NCI-H187 (cell line): ENCODE measurements at places on chromosomes 12 and 14.

GRCh38 chr12:132700212-132700822 lies 10.3 kb upstream of the PGAM5 start:
- DNase-seq = no peak

- peak; percentile 96 for DNase-seq
These were observed 117.9 kb upstream of the TMPO start for GRCh38 chr12:98397323-98398105.

GRCh38 chr14:103110681-103111231 lies 12.5 kb upstream of the TNFAIP2 start:
- no peak for DNase-seq

DNA sequence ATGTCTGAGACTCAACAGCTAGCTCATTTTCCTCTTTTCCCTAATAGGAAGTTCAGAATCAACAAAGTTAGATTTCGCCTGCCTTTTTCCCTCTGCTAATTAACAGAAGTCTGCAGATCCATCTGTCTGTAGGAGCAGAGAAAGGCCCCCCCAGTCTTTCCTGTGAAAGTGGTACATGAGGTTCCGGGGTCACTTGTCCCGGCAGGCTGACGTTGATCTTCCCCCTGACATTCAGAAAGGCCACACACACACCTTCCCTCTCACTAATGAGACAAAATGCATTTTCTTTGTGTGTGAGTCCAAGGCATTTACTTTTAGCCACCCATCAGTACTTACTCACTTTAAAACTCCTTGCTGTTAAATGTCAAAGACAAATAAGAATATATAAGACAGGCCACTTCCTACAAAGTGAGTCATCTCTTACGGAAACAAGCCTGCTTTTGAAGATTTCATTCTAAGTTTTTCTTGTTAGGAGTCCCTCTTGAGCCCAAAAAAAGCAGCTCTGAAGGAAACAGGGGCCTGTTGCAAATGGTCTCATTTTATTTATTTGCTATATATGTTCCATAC lies 138.7 kb downstream of the TTC7B start:
- no peak for DNase-seq

DNA sequence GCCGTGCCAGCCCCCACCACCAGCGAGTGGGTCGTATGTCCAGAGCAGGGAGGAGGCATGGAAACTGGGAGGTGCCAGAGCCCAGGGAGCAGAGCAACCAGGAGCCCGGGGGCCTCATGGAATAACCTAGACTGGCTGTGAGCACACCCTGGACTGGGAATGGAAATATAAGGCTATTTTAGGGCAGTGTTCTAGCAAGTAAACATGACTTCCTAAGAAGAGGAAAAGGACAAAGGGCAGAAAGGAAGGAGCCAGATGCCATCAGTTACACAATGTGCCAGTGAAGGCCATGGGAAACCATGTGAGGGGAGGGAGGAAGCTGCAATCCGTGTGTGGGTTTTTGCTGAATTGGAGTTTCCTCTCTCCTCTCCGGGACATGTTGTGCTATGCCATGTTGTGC lies 18.7 kb upstream of the CPM start:
- DNase-seq = no peak

DNA sequence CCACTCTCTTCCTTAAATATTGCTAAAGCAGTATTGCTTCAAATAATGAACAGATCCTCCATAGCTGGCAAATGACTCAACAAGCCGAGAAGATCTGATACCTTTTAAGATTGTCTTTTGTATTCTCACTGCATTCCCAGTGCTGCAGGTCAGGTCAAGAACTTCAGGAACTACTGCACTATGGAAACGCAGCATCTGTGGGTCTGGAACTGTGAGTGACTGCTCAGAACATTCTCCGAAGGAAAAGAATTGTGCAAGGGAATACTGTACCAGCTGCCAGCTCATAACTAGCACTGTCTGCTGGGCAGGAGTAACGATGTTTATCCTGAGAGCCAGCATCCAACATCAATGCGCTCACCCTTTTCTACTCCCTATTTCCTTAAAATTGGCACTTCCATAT lies 348.0 kb upstream of the SOX5 start:
- no peak for DNase-seq

DNA sequence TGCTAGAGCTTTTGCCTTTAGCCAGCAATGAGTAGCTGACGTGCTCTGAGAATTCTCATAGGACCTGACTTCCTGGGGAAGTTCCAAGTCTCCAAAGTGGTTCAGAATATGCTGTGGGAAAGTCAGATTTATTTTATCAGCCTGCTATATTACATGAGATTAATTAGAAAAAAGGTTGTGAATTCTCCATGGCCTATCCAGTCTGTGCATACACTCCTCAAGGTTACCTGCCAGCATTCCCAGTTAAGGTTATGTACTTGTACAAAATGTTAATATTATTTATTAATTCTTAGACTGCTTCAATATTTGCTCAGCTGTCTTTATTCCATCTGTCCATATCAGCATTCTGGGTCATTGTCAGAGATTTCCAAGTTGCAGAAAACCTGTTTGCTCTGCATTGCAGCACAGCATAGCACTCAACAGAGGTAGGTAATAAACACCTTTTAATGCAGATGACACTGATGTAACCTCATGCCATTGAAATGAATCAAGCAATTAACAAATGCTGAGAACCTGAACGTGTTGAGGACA lies 2.7 kb upstream of the SEL1L start:
- DNase-seq = no peak

GRCh38 chr12:14913381-14913781 lies 25.0 kb downstream of the ERP27 start:
- DNase-seq = peak; percentile 44

- no peak for DNase-seq
These were observed 8.5 kb downstream of the VASH1 start for GRCh38 chr14:76769636-76770292.

GRCh38 chr12:104712477-104712876 lies 245.6 kb downstream of the SLC41A2 start:
- no peak for DNase-seq

GRCh38 chr14:68607867-68608573 lies 184.8 kb downstream of the ZFP36L1 start:
- DNase-seq = no peak

DNA sequence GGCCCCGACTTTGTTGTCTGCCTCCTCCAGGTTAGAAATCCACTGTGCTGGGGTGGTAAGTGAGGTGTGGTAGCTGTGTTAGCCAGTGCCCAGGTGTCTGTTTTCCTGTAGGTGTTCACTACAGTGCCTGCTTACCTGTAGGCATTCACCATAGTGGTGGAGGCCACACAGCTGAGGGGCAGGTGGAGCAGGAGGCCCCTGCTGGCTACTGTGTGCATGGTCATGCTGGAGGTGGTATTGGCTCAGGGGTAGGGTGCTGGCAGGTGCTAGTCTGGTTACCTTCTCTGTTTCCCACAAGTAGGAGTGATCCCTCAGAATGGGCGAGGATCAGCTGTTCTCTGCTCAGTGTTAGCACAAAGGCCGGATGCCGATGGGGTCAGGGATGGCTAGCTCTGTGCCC lies 217.3 kb downstream of the SYT10 start:
- DNase-seq = no peak

- no peak for DNase-seq
These were observed 16.3 kb downstream of the MAP4K5 start for GRCh38 chr14:50516091-50516490.

- DNase-seq = no peak
These were observed 136.5 kb upstream of the MYL2 start for GRCh38 chr12:111056618-111057521.

GRCh38 chr12:97559267-97559666 lies 96.7 kb downstream of the RMST start:
- no peak for DNase-seq

- no peak for DNase-seq
These were observed 1.4 kb downstream of the SGPP1 start for GRCh38 chr14:63726499-63726898.

- no peak for DNase-seq
These were observed 34.8 kb downstream of the TMCC3 start for GRCh38 chr12:94615260-94616181.

- no peak for DNase-seq
These were observed 83.0 kb upstream of the CCND2 start for GRCh38 chr12:4190366-4191063.

- no peak for DNase-seq
These were observed 3.2 kb upstream of the BCL7A start for GRCh38 chr12:122018457-122018856.

- DNase-seq = no peak
These were observed 44.3 kb downstream of the TMTC1 start for GRCh38 chr12:29739279-29739991.

DNA sequence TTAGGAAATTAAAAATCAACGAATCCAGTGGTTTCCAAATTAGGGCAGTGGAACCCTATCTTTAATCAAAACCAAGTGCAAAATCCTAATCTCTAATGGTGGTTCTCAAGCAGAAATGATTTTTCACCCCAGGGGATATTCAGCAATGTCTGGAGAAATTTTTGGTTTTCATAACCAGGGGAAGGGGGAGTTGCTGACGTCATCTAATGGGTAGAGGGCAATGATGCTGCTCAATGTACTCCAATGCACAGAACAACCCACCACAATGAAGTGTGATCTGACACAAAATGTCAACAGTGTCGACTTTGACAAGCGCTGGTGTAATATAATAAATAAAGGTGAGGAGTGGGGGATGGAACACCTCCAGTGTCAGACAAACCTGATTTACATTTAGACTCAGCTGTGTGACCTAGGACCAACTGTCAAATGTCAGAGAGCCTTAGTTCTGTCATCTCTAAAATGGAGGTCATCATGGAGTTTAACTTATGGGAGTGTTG lies 81.5 kb downstream of the CMKLR1 start:
- DNase-seq = no peak

GRCh38 chr12:123951467-123951866 lies 21.2 kb downstream of the CCDC92 start:
- no peak for DNase-seq

DNA sequence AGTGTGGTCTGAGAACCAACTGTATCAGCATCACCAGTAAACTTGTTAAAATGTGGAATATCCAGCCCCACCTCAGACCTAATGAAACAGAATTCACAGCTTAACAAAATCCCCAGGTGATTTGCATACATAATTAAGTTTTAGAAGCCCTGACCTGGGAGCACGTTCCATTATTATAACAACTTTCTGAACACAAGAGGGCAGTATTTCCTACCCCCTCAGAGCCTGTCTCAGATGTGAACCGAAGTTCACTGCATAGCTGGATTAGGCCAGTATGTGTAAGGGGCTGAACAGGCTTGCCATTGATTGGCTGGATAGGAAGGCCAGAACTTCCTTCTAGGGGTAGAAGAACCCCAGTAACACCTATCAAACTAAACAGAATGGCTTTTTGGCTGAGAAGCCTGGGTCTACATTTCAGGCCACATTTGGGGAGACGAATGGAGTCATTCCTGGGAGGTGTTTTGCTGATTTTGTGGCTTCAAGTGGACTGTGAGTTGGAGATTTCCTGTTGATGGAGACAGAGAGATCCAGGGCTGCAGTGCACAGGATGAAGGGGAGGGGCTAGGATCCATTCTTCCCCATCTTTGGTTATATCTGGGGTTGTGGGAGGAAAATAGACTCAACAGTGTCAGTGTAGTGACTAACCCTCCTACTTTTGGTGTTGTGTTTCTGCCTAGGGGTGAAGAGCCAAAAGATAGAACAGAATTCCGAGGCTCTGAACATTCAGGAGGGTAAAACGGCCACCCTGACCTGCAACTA lies 94.7 kb upstream of the OR4E1 start:
- no peak for DNase-seq

DNA sequence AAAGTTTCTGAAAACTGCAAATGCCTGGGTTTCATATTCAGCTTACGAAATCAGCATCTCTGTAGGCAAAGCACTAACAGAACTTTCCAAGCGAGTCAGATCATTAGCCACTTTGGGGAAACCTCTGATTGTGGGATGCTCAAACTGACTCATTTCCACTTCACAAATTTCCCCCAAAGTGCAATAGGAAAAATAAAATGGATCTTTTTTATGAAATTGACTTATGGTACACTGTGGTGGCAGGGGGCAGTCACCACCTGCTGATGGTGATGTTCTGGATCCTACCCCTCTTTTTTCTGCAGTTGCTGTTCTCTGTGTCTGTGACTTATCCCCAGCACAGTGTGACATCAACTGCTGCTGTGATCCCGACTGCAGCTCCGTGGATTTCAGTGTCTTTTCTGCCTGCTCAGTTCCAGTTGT lies 5.6 kb downstream of the TCTN1 start:
- DNase-seq = no peak

DNA sequence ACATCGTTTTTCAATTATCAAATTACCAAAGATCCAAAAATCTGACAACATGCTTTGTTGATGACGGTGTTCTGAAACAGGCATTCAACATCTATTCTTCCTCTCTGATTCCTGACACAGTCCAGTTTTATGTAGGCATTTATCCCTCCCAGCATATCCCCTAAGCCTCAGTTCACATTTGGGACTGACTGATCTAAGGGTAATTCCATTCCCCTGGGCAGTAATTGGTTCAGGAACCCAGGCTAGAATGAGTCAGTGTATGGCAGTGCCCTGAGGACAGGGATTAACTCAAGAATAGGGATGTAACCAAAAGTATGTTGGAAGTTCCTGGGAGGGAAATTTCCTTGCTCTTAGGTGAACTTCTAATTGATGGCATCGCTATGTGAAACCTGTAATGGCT lies 10.3 kb upstream of the PCNX1 start:
- no peak for DNase-seq

GRCh38 chr12:118840399-118840798 lies 140.9 kb upstream of the SRRM4 start:
- DNase-seq = no peak

GRCh38 chr12:32107359-32108267 lies 966 bp downstream of the BICD1 start:
- no peak for DNase-seq

DNA sequence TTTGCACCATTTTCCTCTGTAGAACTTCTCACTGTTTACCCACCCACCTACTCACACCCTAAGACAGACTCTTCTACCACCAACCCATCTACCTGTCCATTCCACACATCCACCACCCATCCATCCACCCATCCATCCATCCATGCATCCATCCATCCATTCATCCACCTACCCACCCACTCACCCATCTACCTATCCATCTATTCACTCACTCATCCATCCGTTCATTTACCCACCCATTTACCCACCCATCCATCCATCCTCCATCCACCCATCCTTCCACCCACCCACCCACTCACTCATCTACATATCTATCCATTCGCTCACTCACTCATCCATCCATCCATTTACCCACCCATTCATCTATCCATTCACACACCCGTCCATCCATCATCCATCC lies 15.1 kb downstream of the PLBD2 start:
- no peak for DNase-seq

DNA sequence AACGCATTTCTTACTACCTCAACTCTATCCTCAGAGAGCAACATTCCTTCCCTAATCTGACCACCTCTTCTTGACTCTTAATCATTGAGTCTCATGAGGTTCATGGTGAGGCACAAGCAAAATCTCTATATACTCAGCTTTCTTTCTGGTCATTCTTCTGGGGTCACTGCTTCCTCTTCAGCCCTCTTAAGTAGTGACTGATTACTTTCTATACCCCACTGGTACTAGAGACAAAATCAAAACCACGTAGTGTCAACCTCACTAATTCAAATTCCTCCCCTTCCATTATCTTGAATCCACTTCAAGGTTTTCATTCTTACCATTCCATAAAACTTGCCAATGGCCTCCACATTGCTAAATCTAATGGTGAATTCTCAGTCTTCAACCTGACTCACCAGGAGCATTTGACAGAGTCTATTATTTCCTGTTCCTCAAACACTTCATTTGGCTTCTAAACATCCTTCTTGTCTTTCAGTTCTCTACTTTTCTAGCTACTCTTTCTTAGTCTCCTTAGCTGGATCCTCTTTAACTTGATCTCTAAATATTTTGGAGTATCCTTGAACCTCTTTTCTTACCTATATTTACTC lies 6.8 kb downstream of the WDHD1 start:
- no peak for DNase-seq
